Sigmoid colon (tissue), 7 donors: ENCODE measurements at places on chromosomes 11 and 22. TPM values are rescaled to one million over a fixed set of nuclear protein-coding genes. Genes with fewer than 3 reads are reported as not detected.

- no peak overlapping the region for H3K27ac ChIP-seq
- H3K36me3 ChIP-seq, result no peaks in the 10 kb centered on the region
- no peak overlapping the region for H3K4me3 ChIP-seq
- H3K4me1 ChIP-seq, result no peaks in the 10 kb centered on the region
- DNase-seq, result no peak
- no peaks in the 10 kb centered on the region for H3K27me3 ChIP-seq
Observed at GRCh38 chr22:26835929-26836528, 178.6 kb downstream of the MIAT start.

GRCh38 chr22:19038164-19038546 lies 84.1 kb downstream of the DGCR2 start:
- H3K4me1 ChIP-seq, result no peaks in the 10 kb centered on the region
- peaks cover 60% of the 10 kb centered on the region for H3K36me3 ChIP-seq
- no peak overlapping the region for H3K4me3 ChIP-seq

SLC5A1 gene
- 28.8 TPM for polyA plus RNA-seq

DNA sequence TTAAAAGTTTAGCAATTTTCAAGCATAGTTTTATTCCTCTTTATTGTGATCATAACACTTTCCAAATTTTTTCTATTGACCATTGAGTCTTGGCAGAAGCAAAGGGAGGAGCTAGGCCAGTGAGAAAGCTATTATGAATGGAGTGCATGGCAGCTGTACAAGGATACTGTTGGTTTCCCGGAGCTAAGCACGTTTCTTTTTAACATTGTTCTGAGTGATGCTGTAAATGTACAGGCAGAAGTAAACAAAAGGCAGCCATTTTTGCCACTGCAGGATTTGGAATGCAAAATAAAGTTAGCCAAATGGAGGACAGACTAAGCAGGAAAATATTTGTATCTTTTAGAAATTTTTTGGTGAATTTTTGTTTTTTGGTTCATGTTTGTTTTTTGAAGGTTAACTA lies 16.2 kb downstream of the CBL start:
- no peaks in the 10 kb centered on the region for H3K36me3 ChIP-seq
- peaks cover 11% of the 10 kb centered on the region for H3K4me1 ChIP-seq
- no peak overlapping the region for H3K4me3 ChIP-seq
- H3K27ac ChIP-seq, result peak overlapping the region; percentile 60
- DNase-seq, result no peak
- no peaks in the 10 kb centered on the region for H3K27me3 ChIP-seq

NLRP14 gene
- polyA plus RNA-seq, result not detected

DNA sequence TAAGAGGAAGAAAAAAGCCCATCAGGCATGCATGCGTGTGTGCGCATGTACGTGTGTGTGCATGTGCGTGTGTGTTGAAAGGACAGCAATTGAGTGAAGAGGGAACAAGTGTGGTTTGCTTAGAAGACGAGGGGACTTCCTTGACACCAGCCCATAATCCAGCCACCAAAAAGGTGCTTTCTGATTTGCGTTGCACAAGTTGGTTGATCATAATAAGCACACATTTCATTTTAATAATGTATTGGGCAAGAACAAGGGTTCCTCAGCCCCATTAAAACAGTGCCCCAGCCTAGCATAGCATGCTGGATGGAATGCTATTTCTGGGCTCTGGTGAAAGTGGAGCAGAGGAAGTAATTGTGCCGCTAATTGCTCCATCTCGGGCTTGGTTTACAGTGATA lies 493.2 kb downstream of the MIAT start:
- no peaks in the 10 kb centered on the region for H3K27me3 ChIP-seq
- H3K27ac ChIP-seq, result no peak overlapping the region
- no peak overlapping the region for H3K4me3 ChIP-seq
- peaks cover 11% of the 10 kb centered on the region for H3K4me1 ChIP-seq
- no peaks in the 10 kb centered on the region for H3K36me3 ChIP-seq

DNA sequence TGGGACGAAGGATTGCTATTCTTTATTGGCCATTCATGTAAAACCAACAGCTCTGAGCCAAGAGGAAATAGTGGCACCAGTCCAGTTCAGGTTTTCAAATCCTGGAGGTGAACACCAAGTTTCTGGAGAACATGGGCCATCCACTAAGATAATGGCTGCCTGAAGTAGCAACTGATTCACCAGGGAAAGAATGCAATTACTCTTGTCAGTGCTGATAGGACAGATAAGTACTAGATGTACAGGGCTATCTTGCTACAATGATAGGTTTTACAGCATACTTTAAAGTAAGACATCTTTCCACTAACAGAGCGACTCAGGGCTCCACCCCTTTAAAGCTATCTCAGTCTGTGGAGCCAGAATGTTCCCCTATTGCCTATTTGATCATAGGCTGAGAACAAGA lies 36.8 kb upstream of the APOA1 start:
- no peaks in the 10 kb centered on the region for H3K27me3 ChIP-seq
- no peak for DNase-seq
- no peak overlapping the region for H3K27ac ChIP-seq
- no peaks in the 10 kb centered on the region for H3K4me1 ChIP-seq

DNA sequence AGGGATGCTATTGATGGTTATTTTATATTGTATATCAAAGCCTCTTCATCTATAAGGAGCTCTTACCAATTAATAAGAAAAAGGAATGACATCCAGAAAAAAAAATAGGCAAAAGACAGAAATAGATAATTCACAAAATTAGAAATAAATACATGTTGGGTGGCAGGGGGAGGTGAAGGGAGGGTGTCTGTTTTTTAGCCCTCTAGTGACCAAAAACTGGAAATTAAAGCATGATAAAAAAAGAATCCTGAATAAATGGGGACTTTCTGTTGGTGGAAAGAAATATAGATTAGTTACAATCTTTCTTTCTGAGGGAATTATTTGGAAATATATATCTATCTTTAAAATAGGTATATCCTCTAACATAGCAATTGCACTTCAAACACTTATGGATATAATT lies 42.0 kb upstream of the TTC36 start:
- no peaks in the 10 kb centered on the region for H3K4me1 ChIP-seq
- H3K27ac ChIP-seq, result no peak overlapping the region
- H3K27me3 ChIP-seq, result no peaks in the 10 kb centered on the region
- DNase-seq, result no peak
- no peak overlapping the region for H3K4me3 ChIP-seq

DNA sequence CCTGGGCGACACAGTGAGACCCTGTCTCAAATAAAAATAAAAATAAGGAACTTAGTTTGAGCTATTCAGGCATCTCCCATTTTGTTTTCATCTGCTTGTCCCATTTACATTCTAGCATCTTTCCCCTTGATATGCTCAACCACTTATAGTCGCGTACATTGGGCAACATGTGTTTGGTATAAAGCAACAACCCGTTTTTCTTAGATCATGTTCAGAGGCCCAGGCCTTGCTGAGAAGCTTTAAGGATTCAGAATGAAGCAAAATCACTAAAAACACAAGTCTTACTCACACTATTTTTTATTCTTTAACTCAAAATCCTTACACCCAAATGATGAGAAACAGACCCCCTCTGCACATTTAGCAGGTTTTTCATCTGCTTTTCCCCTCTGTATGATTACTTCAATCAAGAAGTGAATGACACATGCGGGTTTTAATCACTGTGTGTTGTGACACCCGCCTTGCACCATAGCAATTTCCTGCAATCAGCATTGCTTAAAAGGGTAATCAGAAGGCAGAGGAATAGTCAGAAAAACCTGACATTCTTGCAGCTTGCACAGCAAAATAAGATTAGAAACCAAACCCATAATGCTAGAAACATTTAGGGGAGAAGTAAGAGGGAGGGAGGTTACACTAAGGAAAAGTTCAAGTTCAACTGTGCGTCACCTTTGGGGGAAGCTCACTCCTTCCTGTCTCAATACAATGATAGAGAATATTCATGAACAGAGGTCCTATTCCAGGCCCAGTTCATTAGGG lies 25.9 kb downstream of the ALG9 start:
- H3K4me1 ChIP-seq, result no peaks in the 10 kb centered on the region
- DNase-seq, result no peak
- H3K4me3 ChIP-seq, result no peak overlapping the region

NXPE4 gene
- polyA plus RNA-seq, result 37.8 TPM

KCNQ1OT1 gene
- polyA plus RNA-seq, result under 0.01 TPM

DNA sequence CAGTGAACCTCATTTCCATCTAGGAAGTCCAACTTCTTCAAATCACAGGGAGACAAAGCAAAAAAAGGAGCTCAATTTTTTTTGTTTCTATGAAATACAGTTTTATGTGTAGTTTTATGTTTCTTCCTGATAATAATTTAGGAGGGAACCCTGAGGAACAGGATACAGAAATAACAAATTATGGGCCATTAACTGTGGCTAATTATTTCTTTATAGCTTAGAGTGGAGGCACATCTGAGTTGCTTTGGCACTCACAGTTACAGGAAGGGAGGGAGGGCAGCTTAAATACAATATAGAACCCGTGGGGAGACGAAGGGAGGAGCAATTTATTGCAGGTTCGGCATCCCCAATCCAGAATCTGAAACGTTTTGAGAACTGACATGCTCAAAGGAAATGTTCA lies 37.1 kb upstream of the HORMAD2 start:
- no peak overlapping the region for H3K27ac ChIP-seq
- no peaks in the 10 kb centered on the region for H3K36me3 ChIP-seq
- H3K4me1 ChIP-seq, result no peaks in the 10 kb centered on the region
- no peak for DNase-seq

DNA sequence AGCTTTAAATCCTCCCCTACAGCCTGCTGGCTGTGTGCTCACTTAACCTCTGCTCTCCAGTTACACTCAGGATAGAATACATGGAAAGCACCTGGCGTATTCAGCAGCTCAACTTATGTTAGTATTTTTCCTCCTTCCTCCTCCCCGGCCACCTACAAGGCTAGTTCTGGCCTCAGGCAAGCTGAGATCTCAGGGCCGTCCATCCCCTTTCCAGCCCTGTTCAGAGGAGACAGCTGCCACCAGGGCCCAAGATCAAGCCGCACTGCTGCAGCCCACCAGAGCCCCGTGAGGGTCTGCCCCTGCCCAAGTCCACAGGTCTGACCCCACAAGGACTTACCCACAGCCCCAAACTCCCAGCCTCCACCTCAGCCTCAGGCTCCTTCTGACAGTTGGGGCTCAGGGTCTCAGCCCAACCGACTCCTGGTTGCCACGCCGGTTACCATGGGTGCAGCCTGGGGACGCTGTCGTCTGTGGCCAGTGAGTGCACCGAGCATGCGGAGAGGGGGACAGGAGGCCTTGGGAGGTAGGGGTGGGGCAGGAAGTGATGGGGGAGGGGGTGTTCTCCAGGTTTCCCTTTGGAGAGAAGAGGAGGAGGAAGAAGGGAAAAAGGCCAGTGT lies at the start of gene C11orf16:
TSS of gene C11orf16 (minus strand) at position 384 of the 617 bp plus-strand sequence. CDS start 639 bp downstream, outside the sequence.
- H3K36me3 ChIP-seq, result no peaks in the 10 kb centered on the region
- no peak within 1 kb of the TSS for H3K27ac ChIP-seq
- no peaks in the 10 kb centered on the region for H3K4me1 ChIP-seq

TREH gene
- polyA plus RNA-seq, result 1.4 TPM

CLCF1 gene
- polyA plus RNA-seq, result 6.5 TPM

ARHGAP42 gene
- 9.0 TPM for polyA plus RNA-seq

GRCh38 chr11:44404736-44405395 lies 94.9 kb upstream of the ALX4 start:
- no peak overlapping the region for H3K27ac ChIP-seq
- H3K4me1 ChIP-seq, result no peaks in the 10 kb centered on the region
- no peaks in the 10 kb centered on the region for H3K36me3 ChIP-seq
- H3K27me3 ChIP-seq, result peaks cover 8% of the 10 kb centered on the region
- DNase-seq, result no peak

IL17REL gene
- polyA plus RNA-seq, result not detected

SAA4 gene
- 0.93 TPM for polyA plus RNA-seq

- no peaks in the 10 kb centered on the region for H3K36me3 ChIP-seq
- H3K27ac ChIP-seq, result no peak overlapping the region
- no peaks in the 10 kb centered on the region for H3K27me3 ChIP-seq
Observed at GRCh38 chr11:81644239-81644840, 1089.3 kb downstream of the FAM181B start.

USP2 gene
- polyA plus RNA-seq, result 11.6 TPM

FOLR1 gene
- polyA plus RNA-seq, result not detected

DNA sequence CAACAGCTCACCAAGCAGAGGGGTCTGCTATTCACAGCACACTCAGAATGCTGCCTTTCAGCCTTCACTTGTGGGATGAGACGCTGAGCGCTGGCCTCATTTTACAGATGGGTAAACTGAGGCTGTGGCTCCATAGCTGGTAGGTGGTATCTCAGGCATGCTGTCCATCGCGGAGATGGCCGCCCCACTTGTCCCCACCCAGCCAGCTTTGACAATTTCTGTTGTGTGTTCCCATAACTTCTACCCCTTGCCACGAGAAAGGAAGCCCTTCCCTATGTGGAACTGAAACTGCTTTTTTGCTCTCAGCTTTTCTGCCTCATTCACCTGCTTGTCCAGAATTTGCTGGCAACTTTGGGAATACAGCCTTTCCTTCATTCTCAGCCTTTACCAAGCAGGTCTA lies 36.1 kb upstream of the NNMT start:
- peak overlapping the region; percentile 85 for H3K27ac ChIP-seq
- no peak overlapping the region for H3K4me3 ChIP-seq
- no peaks in the 10 kb centered on the region for H3K36me3 ChIP-seq
- H3K4me1 ChIP-seq, result peaks cover 46% of the 10 kb centered on the region
- H3K27me3 ChIP-seq, result no peaks in the 10 kb centered on the region

GRCh38 chr11:73856031-73856567 lies 20.5 kb downstream of the COA4 start:
- no peak overlapping the region for H3K27ac ChIP-seq
- DNase-seq, result no peak
- no peaks in the 10 kb centered on the region for H3K4me1 ChIP-seq
- no peaks in the 10 kb centered on the region for H3K27me3 ChIP-seq
- H3K4me3 ChIP-seq, result no peak overlapping the region
- H3K36me3 ChIP-seq, result no peaks in the 10 kb centered on the region

GRCh38 chr11:12048936-12049790 lies 40.7 kb upstream of the DKK3 start:
- H3K4me1 ChIP-seq, result peaks cover 25% of the 10 kb centered on the region
- DNase-seq, result no peak
- no peaks in the 10 kb centered on the region for H3K27me3 ChIP-seq
- H3K27ac ChIP-seq, result no peak overlapping the region
- no peaks in the 10 kb centered on the region for H3K36me3 ChIP-seq

DNA sequence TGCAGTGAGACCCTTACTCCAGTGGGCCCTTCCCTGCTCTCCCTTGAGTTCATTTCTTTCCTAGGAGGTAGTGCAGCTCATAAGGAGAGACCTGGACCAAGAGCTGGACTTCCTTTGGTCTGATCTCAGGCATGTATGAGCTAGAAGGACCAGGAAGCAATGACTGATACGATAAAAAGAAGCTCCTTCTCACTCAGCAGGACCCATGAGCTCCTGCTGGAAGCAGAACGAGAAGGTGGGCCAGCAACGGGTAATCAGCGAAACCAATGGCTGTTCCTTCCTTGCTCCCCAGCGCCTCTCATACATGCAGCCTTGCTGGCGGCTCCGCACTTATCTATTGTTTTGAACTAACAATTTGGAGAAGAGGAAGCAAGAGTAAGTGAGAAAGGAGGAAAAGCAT lies 56.8 kb downstream of the RPUSD4 start:
- no peak overlapping the region for H3K27ac ChIP-seq
- H3K36me3 ChIP-seq, result no peaks in the 10 kb centered on the region
- H3K27me3 ChIP-seq, result no peaks in the 10 kb centered on the region
- no peak overlapping the region for H3K4me3 ChIP-seq
- DNase-seq, result no peak

GRCh38 chr11:34996958-34997357 lies 80.5 kb downstream of the PDHX start:
- H3K27ac ChIP-seq, result no peak overlapping the region
- H3K36me3 ChIP-seq, result no peaks in the 10 kb centered on the region
- H3K4me1 ChIP-seq, result peaks cover 5% of the 10 kb centered on the region
- no peak for DNase-seq
- H3K27me3 ChIP-seq, result no peaks in the 10 kb centered on the region
